ENCODE measurements at places on chromosomes 3 and 15. TPM values are rescaled to one million over a fixed set of nuclear protein-coding genes. Genes with fewer than 3 reads are reported as not detected.

DNA sequence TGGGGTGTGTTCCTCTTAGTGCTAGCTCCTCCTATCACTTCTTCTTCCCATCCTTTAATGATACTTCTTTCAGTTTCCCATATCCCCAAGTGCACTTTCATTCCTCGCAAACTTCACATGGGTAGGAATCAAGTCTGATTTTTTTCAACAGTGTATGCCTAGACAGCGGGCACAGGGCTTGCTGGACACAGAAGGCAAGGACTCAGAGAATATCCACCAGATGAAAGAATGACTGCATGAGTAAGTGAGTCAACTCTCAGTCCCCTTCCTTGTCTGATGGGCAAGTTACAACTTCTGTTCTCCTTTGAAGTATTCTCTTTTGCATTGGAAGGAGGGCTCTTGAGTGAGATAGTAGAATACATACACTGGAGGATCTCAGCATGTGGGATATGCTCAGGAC lies 3.1 kb upstream of the SQOR start:
- peak overlapping the region; percentile 70 for H3K4me3 ChIP-seq
- peak; percentile 37 for DNase-seq
- H3K4me1 ChIP-seq: peaks cover 35% of the 10 kb centered on the region
- H3K27me3 ChIP-seq: no peaks in the 10 kb centered on the region

GRCh38 chr3:158260392-158260791 lies 150.5 kb downstream of the RSRC1 start:
- no peaks in the 10 kb centered on the region for H3K36me3 ChIP-seq
- H3K4me3 ChIP-seq: no peak overlapping the region
- H3K4me1 ChIP-seq: no peaks in the 10 kb centered on the region
- H3K27me3 ChIP-seq: no peaks in the 10 kb centered on the region
- no peak overlapping the region for H3K27ac ChIP-seq
- DNase-seq: no peak

- H3K36me3 ChIP-seq: no peaks in the 10 kb centered on the region
- no peaks in the 10 kb centered on the region for H3K27me3 ChIP-seq
- H3K4me1 ChIP-seq: peaks cover 24% of the 10 kb centered on the region
- no peak overlapping the region for H3K4me3 ChIP-seq
Observed at GRCh38 chr15:98800437-98801233, 152.3 kb downstream of the IGF1R start.

DNA sequence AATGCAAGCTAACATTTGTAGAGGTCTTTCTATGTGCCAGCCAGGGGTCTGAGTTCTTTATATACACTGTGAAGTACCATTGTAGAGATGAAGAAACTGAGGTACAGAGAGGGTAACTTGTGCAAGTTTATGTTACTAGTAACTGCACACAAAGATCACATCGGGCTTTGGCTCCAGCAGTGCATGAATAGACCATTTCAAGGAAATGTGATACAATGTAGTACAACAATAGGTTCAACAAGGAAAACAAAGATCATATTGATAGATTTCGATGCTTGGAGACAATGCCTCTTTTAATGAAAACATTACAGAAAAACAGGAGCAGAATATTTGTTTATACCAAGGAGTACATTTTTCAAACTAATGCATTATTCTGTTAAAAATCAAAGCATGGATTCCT lies 115.3 kb downstream of the POLR2M start:
- no peaks in the 10 kb centered on the region for H3K27me3 ChIP-seq
- H3K27ac ChIP-seq: no peak overlapping the region
- H3K4me1 ChIP-seq: no peaks in the 10 kb centered on the region

GRCh38 chr3:177150970-177151627 lies 46.2 kb downstream of the TBL1XR1 start:
- no peak overlapping the region for H3K27ac ChIP-seq
- DNase-seq: no peak
- no peaks in the 10 kb centered on the region for H3K27me3 ChIP-seq

GRCh38 chr3:169658311-169658931 lies 5.1 kb downstream of the MECOM start:
- H3K36me3 ChIP-seq: no peaks in the 10 kb centered on the region
- peaks cover 29% of the 10 kb centered on the region for H3K4me1 ChIP-seq
- H3K4me3 ChIP-seq: no peak overlapping the region
- no peak for DNase-seq
- peaks cover 87% of the 10 kb centered on the region for H3K27me3 ChIP-seq

GRCh38 chr3:188000361-188000861 lies 153.5 kb upstream of the LPP start:
- no peak overlapping the region for H3K27ac ChIP-seq
- H3K4me3 ChIP-seq: no peak overlapping the region
- no peak for DNase-seq
- H3K27me3 ChIP-seq: no peaks in the 10 kb centered on the region
- H3K4me1 ChIP-seq: peaks cover 8% of the 10 kb centered on the region

DNA sequence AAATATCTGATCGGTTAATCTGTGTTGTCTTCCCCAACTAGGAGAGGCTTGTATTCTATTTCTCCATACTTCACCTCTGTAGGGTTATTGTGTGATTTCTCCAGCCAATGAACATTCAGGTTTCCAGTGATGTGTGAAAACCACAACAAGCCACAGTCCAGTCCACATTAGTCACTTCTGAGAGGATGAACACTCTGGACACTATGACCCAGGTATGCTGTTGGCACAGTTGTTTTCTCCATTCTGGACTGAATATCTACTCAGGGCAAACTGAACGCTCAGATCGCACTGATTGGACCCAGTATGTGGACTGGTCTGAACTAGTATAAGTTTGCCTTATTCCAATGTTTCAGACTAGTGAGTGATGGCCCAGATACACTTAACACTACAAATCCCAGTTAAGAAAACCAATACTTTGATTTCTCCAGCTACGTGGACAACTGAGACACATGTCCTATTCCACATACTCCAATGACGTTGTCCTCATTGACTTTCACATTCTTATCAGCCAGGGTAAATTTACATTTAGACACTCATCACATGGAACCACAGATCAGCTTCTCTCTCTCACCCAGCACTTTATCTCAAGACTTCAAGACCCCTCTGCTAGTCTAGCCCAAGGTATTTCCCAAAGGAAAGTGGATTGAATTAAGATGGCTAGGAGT lies 587.4 kb upstream of the SGO1 start:
- no peaks in the 10 kb centered on the region for H3K36me3 ChIP-seq
- no peaks in the 10 kb centered on the region for H3K27me3 ChIP-seq
- H3K4me1 ChIP-seq: no peaks in the 10 kb centered on the region
- H3K27ac ChIP-seq: no peak overlapping the region
- no peak overlapping the region for H3K4me3 ChIP-seq

DNA sequence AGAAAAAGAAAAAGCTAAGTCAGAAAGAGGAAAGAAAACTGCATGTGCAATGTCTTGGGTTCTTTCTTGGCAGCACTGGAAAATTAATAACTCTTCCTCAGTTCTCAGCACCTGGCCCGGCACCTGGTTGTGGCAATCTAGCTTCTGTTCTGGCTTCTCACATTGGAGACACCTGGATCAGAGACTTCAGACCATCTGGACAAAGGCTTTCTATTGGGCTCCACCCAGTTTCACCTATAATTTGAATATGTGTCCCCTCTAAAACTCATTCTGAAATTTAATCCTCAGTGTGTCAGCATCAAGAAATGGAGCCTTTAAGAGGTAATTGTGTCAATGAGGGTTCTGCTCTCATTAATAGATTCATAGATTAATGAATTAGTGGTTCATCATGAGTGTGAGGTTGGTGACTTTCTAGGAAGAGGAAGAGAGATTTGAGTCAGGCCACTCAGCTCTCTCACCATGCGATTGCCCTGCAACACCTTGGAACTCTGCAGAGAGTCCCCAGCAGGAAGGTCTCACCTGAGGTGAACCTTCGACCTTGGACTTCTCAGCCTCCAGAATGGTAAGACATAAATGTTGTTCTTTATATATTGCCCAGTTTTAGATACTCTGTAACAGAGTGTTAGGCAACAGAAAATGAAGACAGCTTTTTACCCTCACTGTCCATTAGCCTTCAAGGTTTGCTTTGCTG lies 679.9 kb downstream of the NTRK3 start:
- no peak for DNase-seq
- no peaks in the 10 kb centered on the region for H3K4me1 ChIP-seq
- no peaks in the 10 kb centered on the region for H3K27me3 ChIP-seq

GRCh38 chr15:41773332-41773728 lies 954 bp upstream of the MAPKBP1 start:
- H3K36me3 ChIP-seq: peaks cover 19% of the 10 kb centered on the region
- no peaks in the 10 kb centered on the region for H3K27me3 ChIP-seq
- no peak for DNase-seq

DNA sequence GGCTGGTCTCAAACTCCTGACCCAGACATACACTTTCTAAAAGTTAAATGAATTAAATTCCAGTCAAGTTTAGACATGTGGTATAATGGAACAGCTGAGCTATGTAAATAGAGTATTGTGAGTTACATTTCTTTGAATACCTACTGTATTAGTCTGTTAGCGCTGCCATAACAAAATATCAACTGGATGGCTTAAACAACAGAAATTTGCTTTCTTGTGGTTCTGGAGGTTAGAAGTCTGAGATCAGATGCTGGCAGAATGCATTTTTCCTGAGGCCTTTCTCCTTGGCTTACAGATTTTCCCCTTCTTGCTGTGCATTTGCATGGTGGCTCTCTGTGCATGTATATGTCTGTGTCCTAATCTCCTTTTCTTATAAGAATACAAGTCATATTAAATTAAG lies 101.5 kb upstream of the TGFBR2 start:
- no peaks in the 10 kb centered on the region for H3K36me3 ChIP-seq
- no peak for DNase-seq
- no peaks in the 10 kb centered on the region for H3K27me3 ChIP-seq
- H3K27ac ChIP-seq: no peak overlapping the region

DNA sequence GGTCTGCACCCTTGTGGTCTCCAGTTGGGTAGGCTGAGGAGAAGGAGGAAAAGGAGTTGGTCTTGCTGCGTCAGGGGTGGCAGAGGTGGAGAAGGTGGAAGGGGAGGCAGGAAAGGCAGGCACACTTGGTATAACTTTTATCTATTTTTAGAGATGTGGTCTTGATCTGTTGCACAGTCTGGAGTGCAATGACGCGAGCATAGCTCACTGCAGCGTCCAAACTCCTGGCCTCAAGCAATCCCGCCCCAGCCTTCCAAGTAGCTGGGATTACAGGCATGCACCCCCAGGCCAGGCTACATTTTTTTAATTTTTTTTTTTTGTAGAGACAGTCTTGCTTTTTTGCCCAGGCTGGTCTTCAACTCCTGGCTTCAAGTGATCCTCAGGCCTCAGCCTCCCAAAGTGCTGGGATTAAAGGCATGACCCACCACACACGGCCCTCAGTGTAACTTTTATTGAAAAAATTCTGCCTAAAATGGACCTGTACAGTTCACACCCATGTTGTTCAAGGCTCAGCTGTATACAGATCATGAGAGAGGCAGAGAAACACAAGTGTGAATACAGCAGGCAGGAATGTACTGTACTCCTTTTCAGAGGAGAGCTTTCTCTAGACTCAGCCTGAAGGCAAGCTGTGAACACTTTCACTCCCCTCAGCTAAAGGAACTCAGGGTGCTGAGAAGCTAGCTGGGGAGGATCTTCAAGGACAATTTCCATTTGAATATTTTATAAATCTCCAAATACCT lies 2.1 kb upstream of the RHOV start:
- no peak overlapping the region for H3K27ac ChIP-seq
- H3K36me3 ChIP-seq: no peaks in the 10 kb centered on the region
- H3K4me3 ChIP-seq: no peak overlapping the region
- peaks cover 24% of the 10 kb centered on the region for H3K27me3 ChIP-seq
- H3K4me1 ChIP-seq: peaks cover 8% of the 10 kb centered on the region

DNA sequence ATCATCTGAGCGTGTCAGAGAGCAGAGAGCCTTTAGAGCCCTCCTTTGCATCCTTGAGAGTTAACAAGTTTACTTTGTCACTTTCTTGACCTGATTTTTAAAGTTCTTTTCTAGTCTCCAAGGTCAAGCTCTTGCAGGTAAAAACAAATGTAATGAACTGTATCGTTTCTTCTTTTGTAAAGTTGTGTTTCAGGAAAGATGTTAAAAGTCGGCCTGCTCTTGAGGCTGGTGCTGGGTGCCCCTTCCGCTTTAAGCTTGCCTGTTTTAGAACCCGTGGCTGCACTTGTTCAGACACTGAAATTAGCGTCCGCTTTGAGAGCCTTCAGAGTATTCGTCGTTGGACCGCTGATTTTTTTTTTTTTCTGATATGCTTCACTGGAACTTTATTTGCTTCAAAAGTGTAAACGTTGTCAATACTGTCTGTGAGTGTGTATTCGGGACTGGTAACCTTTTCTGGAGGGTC lies 52.6 kb upstream of the ULK4 start:
- H3K4me1 ChIP-seq: peaks cover 23% of the 10 kb centered on the region
- no peaks in the 10 kb centered on the region for H3K27me3 ChIP-seq
- peak; percentile 30 for DNase-seq
- peak overlapping the region; percentile 89 for H3K27ac ChIP-seq
- peaks cover 3% of the 10 kb centered on the region for H3K36me3 ChIP-seq

The LRRN1 gene
- polyA plus RNA-seq: not detected

The ROPN1 gene
- not detected for polyA plus RNA-seq

The KNL1 gene
- polyA plus RNA-seq: 0.38 TPM

The GOLGA6L4 gene
- not detected for polyA plus RNA-seq

The MED12L gene
- not detected for polyA plus RNA-seq

The KLHL6 gene
- 15.2 TPM for polyA plus RNA-seq

The LSAMP gene
- not detected for polyA plus RNA-seq

The SLC22A14 gene
- not detected for polyA plus RNA-seq

The DGKG gene
- 4.3 TPM for polyA plus RNA-seq

The CPOX gene
- polyA plus RNA-seq: 4.2 TPM

The NAA50 gene
- 80.0 TPM for polyA plus RNA-seq
